ENCODE measurements at places on chromosomes 6 and 20.

DNA sequence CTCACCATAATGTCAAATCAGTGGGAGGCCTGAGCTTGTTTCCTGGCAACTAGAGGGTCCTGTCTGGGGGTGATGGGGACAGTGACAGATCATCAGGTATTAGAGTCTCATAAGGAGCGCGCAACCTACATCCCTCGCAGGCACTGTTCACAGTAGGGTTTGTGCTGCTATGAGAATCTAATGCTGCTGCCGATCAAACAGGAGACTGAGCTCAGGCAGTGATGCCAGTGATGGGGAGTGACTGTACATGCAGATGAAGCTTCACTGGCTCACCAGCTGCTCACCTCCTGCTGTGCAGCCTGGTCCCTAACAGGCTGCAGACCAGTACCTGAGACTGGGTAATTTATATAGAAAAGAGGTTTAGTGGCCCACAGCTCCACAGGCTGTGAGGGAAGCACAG, 147.3 kb downstream of the TTLL2 start:
- DNase-seq: no peak

DNA sequence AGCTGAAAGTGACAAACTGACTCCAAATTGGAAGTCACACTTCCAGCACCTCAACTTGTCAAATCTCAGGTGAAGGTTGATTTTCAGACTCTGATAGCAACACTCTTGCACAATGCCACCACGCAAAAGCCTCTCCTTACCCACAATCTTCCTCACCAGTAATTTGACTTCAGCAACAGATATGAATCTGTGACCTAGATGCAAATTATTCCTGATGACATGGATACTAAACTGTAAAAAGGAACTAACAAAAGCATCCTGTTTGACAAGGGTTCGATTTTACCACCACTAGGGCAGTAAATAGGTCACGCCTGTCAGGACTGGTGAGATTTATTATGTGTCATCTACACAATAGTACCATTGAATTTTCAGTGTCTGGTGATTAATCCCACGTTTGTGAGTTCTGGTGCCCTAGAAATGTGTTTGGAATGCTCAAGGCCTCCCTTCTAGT, 134.4 kb upstream of the COL21A1 start:
- peak; percentile 37 for DNase-seq

DNA sequence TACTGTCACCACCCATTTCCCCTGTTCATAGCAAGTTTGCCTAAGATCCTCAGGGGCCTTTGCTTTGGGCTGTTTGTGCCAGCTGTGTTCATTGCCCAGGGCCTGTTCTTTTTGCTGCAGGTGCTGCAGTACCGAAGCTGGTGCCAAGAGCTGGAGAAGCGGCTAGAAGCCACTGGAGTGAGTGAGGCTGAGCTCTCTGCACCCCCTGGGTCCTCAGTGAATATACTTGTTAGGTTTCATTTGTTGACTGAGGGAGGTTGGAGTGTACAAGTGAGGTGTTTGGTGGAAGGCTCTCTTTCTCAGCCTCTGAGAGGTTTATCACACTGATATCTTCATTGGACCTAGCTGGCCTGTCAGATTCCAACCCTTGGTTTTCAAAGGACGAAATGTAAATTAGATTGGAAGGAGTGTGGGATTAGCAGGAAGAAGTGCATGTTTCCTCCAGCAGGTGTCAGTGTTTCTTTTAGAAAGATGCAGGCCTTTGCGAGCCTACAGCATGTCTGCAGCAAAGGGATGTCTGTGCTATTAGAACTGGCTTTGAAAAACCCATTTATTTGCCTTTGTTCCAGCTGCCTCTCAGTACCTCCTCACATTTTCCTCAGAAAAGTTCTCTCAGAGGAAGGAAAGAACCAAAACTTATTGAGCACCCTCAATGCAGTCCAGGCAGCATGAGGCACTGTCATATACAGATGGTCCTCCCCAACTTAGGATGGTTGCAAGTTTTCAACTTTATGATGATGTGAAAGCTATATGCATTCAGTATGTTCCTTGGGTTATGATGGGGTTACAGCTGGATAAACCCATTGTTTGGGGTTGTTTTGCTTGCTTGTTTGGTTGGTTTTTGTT, 8.3 kb downstream of the CEP250 start:
- DNase-seq: peak; percentile 66

GRCh38 chr6:167212713-167213005, 54.9 kb upstream of the GPR31 start:
- DNase-seq: no peak

DNA sequence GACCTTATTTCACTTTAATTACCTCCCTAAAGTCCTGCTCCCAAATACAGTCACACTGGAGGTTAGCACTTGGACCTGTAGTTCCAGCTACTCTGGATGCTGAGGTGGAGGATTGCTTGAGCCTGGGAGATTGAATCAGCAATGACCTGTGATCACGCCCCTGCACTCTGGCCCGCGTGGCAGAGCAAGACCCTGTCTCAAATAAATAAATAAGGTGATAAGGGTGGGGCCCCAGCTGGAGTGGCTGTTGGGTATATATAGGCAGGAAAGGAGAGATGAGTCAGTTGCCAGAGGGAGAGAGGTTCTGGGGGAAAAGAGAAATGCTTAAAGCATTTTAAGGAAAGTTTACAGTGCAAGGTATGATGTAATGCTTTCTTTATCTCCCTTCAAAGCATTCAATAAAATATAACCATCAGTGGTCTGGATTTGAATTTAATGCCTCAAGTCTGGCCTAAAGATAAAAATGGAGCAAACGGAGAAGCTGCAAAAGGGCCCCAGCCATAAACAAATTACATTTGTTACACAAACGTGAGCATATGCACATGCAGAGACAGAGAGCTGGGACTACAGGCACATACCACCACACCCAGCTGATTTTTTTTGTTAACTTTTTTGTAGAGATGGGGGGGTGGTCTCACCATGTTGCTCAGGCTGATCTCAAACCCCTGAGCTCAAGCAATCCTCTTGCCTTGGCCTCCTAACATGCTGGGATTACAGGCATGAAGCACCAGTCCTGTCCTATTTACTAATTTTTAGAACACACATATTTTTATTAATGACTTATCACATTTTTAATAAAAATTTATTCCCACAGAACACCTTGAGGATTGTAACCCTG, 6.1 kb upstream of the PM20D2 start:
- DNase-seq: peak; percentile 73

- no peak for DNase-seq
Observed at GRCh38 chr6:17341117-17341805, 52.1 kb upstream of the CAP2 start.

DNA sequence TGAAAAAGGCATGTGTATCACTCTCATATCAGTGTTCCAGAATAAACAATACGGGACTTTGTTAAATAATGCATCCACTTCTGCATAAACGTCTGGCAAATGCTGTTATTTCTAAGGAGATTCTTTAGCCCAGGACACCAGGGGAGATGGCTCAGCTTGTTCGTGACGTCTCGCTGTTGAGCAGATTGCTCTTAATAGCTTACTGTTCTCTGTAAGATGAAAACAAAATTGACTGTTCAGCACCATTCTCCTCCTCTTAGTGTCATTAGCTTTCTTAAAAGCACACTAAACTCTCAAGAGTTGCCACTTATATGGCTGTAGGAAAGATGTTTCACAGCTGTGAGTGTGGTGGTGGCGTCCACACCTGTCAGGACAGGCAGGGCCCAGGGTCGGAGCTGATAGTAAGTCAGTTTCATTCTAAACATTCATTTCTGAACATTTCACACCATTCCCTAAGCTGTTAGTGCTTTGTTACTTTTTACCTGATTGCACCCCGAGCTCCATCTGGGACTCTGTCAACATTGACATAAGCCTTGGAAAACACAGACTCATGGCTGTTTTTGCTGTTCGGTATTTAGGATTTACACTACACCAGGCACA, 132.1 kb downstream of the ZDHHC14 start:
- no peak for DNase-seq

- peak; percentile 35 for DNase-seq
Observed at GRCh38 chr20:54219751-54220426, 12.0 kb downstream of the PFDN4 start.

- DNase-seq: no peak
Observed at GRCh38 chr6:147895272-147895671, 386.8 kb downstream of the SAMD5 start.

DNA sequence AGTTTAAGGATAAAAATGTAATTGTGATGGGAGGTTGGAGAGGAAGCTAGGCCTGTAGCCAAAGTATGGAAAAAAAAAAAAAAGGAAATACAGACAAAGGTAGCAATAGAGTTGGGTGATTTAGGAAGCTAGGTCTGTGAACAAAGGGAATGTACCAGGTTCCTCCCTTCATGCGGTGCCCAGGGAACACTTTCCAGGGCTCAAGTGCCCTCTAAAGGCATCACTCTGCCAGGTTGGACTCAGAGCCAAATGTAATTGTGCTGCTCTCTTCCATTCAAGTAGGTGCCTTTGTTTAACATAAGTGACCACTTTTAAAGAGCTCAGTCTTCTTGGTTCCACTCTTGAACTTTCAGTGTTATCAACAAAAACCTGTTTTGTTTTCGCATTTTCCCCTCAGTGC, 159.7 kb upstream of the AHI1 start:
- no peak for DNase-seq

Data from EL (cell line).